ENCODE measurements at places on chromosomes 5 and 9.
A peak's percentile ranks its signal among the peaks of the same experiment; 100 is the strongest.

DNA sequence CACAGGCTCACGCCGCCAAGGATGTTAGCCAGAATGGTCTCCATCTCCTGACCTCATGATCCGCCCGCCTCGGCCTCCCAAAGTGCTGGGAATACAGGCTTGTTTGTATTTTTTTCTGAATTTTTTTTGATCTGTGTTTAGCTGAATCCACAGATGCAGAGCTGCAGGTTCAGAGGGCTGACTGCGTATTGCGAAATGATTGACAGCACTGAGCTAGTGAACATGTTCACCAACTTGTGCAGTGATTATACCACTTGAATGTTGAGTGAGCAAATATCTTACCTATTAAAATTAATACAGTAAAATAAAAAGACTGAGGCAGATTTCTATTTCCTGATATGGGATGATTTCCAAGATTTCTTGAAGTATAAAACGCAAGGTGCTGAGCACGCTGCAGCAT, 123.1 kb upstream of the PHYKPL start:
- DNase-seq: no peak

- no peak for DNase-seq
Measured at GRCh38 chr9:124042201-124042721, 30.7 kb downstream of the LHX2 start.

GRCh38 chr5:135186662-135187522, 152.9 kb upstream of the PITX1 start:
- no peak for DNase-seq

GRCh38 chr9:130008538-130008937, 34.5 kb downstream of the FNBP1 start:
- DNase-seq: peak; percentile 16

DNA sequence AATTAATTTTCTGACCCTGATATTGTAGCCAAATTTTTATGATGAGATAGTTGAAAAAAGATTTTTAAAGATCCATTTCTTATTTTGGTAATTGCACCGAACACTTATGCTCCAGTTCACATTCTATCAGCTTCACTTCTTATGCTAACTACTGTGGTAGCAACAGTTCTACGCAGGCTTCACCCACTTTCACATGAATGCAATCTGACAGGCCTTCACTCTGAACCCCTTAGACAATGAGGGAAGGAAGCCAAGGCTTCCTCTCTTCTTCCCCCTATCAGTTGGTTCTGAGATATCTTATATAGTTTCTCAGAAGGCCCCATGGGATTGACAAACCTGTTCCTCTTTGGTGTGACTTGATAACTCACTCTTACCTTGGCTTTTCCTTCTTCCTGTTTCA, 185.8 kb downstream of the CETN3 start:
- no peak for DNase-seq

DNA sequence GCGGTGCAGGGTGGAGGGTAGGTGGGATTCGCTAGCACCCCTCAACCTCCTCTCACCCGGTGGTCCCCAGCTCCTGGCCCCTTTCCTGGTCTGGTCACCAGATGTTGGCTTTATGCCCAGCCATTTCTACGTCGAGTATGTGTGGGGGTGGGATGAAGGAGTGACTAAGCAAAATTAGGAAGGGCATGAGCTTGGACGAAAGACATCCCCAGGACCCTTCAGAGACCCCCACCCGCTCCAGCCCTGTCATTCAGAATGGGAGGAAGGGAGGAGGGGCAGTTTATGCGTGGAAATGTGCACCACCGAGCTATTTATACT, 742 bp downstream of the BHMT2 start:
- DNase-seq: no peak

GRCh38 chr5:172133359-172134029, 54.5 kb downstream of the STK10 start:
- peak; percentile 70 for DNase-seq

GRCh38 chr5:1343315-1343751, 1.6 kb downstream of the CLPTM1L start:
- no peak for DNase-seq

GRCh38 chr5:78243639-78244038, 50.9 kb downstream of the AP3B1 start:
- DNase-seq: no peak
